ENCODE measurements at places on chromosomes 7 and 10. TPM values are rescaled to one million over a fixed set of nuclear protein-coding genes. Genes with fewer than 3 reads are reported as not detected.

GRCh38 chr10:52066383-52066782, 247.7 kb upstream of the DKK1 start:
- DNase-seq: no peak

DNA sequence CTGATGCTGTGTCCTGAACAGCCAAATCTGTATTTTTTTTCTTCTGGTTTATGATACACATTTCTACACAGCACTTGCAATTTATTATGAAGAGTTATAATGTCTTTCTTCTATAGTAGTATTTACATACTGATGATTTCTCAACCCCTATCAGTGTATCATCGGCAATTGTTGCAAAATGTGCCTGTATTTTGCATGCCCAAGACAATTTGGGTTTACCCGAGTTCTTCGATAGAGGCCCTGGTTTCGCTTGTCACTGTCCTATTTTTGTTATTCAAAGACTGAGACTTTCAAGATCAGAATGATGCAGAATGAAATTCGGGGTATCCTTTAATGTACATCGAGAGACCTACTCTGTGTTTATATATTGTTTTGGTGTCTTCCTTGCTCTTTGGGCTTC, 184.5 kb upstream of the PRSS58 start:
- no peak for DNase-seq

The PRRT4 gene
- total RNA-seq: 0.28 TPM

DNA sequence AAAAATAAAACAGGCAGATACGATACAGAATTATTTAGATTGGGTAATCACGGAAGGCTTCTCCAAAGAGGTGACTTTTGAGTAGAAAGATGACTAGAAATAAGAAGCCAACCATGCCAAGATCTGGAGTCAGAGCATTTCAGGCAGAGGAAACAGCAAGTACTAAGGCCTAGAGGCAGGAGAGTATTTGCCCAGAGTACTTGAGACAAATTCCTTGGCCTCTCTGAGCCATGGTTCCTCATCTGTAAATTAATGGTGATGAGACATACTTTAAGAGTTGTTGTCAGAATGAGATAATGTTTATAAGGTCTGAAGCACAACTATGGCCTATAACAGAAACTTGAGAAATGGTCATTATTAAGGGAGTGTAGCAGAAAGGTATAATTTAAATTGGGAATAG, 15.8 kb upstream of the GPR37 start:
- DNase-seq: no peak
